Inflammatory macrophage treated with lipopolysaccharide for 4 hours (primary cell): ENCODE measurements at places on chromosomes 16 and 17.
A peak's percentile ranks its signal among the peaks of the same experiment; 100 is the strongest.

GRCh38 chr16:27243725-27244362, 24.7 kb downstream of the NSMCE1 start:
- no peak for DNase-seq

DNA sequence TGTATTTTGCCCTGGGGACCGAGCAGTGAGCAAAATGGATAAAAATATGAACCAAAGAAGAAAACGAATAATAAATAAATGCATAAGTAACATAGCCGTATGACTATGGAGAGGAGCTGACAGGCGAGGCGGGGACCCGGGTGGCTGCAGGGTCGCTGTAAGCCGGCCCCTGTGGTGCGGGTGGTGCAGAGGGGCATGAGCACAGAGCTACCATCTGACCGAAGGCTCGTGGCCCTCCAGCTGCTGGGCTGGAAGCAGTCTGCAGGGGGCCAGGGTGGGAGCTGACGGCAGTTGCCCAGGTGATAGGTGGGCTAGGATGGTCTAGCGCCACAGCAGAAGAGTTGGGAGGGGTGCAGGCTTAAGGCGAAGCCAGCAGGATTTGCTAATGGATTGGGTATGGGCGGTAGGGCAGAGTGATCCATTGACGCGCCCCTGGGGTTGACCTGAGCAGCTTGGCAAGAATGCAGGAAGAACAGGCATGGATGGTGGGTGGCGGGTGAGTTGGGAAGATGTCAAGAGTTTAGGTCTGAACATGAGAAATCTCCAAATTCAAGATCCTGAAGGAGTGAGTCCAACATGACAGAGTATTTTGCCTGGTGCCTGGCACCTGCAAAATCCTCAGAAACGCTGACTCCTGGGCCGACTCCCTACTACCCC, 228.0 kb downstream of the FOXL1 start:
- no peak for DNase-seq

DNA sequence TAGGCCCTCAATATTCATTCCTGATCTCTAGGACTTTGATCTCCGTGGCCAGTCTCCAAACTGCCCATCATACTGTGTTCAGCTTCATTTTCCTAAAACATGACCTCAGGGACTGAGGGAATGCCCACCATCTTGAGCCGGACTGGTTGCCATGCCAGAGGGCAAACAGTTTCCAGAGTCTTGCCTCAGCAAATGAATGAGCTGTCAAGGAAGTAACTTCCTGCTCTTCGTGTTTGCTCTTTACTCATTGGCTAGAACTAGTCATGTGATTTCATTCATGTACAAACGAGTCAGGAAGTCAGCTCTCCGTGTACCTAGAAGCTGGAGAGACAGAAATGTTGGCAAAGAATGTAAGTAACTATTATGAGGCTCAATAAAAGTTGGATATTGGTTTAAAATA, 50.2 kb downstream of the ANKFN1 start:
- DNase-seq, result no peak

DNA sequence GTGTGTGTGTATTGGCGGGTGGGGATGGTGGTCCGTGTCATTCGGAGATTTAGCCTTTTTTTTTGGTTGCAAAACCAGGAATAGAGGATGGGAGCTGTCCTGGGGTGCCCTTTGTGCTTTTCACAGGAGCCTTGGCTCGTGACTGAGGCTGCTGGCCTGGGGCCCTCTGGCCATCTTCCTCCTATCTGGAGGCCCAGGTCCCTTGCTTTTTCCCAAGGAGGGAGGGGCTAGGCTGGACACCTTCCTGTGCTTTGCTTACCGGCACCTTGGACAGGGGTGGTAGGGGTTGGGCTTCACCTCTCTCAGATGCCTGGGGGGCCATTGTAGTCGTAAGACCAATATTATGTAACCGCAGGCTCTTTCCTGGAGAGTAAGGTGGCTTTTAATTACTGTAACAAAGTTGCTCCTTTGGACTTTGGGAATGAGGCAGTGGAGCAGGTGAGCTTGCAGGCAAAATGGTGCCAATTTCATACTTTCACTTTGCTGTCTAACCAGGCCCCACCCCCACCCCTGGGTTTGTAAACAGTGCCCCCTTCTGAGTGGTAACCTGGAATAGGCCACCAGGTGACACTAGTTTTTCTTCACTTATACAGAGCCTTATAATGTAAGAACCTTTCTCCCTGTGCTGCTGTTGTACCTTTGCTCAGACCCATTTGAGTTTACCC, 1.2 kb downstream of the DYNLL2 start:
- no peak for DNase-seq

DNA sequence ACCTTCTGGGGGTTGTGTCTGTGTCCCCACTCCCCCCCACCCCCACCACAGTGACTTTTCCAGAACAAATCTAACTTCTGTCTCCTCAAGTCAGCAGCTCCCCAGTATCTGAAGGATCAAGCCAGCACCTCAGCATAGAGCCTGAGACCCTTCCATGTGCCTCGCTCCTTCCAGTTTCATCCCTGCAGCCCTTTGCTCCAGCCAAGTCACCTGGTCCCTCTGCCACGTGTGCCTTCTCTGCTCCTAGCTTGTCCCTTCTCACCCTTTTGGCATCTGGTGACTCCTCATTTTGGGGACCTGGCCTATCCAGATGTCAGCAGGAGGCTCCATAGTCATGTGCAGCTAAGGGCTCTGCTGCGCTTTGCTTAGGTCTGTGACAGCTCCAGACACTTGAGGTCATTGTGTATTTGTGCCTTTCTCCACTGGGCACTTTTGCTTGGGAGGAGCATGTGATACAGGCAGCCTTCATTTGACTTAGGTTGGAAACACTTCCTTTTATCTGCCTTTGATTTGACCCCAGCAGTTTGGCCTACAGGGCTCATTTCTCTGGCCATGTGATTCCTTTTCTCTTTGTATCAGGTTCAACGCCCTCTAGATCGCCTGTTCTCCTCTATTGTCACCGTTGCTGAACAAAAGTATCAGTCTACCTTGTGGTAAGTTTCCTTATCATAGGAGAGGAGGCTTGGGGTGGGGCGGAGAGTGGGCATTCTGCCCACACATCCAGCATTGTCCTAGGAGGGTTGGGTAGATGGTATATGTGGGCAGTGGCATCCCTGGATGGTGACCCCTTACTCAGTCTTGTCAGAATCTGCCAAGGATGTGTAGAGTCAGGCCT, 7.1 kb upstream of the NFATC3 start:
- peak; percentile 53 for DNase-seq

DNA sequence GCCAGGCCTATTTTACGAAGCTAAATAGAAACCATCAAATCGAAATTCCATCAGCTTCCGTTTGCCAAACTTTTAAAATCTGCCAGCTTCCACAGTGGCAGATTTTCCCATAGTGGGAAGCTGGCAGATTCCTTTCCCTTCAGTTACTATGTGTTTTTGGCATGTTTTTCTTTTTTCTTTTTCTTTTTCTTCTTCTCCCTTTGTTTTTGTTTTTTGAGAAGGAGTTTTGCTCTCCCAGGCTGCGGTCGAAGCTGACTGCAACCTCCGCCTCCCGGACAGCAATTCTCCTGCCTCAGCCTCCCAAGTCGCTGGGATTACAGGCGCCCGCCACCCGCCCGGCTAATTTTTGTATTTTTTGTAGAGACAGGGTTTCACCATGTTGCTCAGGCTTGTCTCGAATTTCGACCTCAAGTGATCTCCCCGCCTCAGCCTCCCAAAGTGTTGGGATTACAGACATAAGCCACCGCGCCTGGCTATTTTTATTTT, 684 bp upstream of the CWC25 start:
- no peak for DNase-seq

DNA sequence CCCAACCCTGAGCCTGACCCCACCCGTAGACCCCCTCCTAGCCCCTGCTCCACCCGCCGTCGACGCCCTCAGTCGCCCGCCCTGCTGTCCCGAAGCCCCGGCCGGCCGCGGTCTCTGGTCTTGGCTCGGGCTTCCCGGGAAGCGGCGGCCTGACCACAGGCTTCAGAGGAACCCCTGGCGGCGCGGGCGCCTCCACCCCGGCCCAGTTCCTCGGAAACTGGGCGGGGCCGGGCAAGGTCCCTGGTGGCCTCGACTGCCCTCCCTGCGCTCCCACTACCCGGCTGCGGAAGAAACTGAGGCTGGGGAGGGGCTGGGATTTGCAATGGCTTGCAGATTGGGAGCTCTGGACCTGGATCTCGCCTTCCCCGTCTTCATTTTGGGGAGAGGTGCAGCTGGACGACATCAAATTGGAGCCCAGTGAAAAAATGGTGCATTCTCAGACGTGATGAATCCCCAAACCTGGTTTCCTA, 692 bp upstream of the SOCS1 start:
- peak; percentile 71 for DNase-seq

DNA sequence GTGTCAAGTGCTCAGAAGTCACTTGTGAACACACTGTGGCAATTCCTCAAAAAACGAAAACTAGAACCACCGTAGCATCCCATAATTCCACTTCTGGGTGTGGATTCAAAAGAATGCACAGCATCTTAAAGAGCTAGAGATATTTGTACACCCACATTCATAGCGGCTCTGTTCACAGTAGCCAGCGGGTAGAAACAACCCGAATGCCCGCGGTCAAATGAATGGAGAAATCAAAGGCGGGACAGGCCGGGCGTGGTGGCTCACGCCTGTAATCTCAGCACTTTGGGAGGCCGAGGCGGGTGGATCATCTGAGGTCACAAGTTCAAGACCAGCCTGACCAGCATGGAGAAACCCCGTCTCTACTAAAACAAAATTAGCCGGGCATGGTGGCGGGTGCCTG, 337.5 kb downstream of the SEC14L1 start:
- DNase-seq, result no peak

DNA sequence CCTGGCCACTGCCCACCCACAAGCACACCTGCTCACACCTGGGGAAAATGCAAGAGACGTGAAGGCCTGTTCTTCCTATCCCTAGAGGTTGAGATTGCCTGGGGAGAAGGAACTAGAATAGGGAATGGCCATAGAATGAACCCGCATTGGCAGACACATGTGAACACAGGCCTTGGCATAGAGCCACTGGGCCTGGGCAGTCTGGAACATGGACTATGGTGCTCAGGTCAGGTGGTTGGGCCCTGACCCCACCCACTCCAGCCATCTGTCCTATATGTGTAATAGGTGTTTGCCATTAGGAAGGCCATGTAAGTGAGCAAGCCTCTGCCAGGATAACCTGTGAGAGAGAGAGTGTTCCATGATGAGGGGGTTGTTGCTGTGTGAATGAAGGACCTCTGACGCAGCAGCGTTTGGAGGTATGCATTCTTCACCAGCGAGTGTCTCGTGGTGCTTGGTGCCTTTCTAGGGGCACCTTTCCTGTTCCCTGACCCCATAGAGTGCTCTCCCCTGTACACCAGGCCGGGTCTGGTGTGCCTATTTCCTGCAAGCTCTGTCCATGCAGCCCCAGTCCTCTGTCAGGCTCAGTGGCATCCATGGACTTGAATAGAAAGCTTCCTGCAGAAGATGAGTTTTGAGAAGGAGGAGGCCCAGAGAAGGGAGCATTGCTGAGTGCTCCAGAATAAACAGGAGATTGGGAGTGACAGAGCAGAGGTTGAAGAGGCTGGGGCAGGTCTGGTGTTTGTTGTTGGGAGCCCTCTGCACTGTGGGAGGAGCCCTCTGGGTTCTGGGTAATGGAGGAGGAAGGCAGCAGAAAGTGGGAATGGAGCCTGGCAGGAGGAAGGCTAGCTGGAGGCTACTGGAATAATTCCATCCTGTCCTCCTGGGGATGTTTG, 15.6 kb downstream of the CTRL start:
- DNase-seq, result no peak

GRCh38 chr17:64056269-64057005, 36.0 kb upstream of the ICAM2 start:
- no peak for DNase-seq

DNA sequence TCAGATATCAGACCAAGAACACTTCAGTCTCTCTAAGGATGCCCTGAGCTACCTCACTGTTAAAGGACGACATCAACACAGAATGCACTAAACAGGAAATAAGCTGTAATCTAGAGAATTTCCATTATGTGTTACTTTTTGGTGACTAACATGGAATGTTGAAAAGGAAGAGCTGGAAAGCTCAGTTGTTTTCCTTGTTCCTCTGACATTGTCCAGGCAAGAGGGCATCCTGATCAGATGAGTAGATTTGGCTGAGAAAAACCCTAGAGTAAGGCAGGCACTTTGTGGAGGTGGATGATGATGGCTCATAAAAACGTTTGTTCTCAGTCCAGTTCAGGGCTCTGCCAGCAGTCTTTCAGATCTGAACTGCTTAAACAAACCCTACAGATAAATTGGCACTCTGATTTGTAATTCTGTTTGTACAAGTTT, 34.0 kb downstream of the DGKE start:
- no peak for DNase-seq

DNA sequence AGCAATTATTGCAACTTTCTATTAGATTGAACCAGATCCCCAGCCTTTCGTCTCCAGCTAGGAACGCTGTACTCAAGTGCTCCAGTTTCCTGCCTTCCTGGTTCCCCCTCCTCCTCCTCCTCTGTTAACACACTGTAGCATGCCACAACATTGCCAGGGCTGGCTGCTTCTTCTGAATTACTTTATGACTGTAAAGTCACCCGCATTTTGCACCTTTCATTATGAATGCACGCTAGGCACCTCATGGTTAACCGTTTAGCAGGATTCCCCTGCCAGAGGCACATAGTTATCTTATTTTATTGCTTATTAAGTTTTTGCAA, 4.5 kb downstream of the ZNF423 start:
- DNase-seq, result no peak

GRCh38 chr17:28612531-28612930, 1.5 kb downstream of the RSKR start:
- DNase-seq, result no peak
